ENCODE measurements at places on chromosomes 16 and 17.

DNA sequence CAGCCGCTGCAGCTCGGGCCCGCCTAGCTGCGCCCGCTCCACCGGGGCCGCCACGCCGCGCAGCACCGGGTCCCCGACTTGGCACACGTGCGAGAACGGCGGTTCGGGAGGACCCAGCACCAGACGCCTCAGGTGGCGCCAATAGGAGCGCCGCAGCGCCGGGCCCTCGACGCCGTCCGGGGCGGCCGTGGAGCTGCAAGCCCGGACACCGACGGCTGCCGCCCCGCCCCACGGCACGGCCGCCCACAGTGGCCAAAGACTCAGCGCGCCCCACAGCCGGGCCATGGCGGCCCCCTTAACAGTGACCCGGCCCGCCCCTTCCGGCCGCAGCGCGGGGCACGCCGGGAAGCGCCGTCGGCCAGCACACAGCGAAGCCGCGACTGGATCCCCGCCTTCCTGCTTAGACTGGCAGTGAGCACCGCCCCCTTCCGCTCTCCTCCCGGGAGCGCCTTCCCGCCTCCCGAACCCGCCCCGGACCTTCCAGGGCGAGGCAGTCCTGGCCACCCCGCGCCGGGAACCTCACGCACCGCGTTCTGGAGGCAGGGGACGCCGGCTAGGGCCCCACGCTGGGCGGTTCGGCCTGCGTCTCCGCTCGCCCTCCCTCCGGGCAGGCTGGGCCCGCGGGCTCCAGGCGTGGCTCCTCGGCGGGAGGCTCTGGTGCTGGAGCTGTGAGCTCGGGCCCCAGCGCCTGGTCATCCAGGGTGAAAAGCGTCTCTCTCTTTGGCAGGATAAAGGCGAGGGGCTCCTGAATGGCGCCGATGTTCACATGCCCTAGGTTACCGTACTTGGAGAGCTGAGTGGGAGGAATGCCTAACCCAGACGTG lies at the start of gene PDF:
Gene PDF, minus strand, starts transcription at position 303 of the 824 bp plus-strand sequence. Its CDS starts 18 bp downstream, at position 285.
- DNase-seq: peak; percentile 97

DNA sequence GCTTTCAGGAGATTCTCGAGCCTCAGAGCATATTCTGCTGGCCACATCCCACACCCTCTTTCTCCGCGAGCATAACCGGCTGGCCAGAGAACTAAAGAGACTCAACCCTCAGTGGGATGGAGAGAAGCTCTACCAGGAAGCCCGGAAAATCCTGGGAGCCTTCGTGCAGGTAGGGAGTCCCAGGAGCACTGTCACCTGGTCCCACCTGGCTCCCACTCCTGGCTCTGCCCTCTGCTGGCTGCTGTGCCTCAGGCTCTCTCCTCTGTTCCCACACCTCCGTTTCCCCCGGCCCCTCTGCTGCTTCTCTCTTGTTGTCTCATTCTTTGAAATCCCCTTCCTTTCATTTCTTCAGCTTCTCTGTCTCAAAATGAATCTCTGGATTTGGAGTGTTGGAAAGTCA lies 16.4 kb downstream of the LPO start:
- no peak for DNase-seq

DNA sequence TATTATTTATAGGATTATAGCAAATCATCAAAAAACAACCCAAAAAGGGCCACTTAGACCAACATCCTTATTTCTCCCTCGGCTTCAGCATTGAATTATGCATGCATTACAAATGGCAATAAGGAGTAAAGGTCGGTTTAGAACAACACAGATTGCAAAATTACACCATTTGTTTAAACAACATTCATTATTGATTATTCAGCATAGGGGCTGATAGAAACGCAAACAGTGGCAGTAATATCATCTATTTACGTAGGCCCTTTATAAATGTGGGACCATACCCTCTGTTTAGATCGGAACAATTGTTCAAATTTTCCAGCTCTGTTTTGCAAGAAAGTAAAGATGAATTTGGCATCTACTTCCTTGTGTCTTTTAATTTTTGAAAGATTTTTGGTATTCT lies 153.3 kb downstream of the WWOX start:
- DNase-seq: no peak

- no peak for DNase-seq
Observed at GRCh38 chr17:17419631-17420030, 57.2 kb upstream of the MED9 start.

GRCh38 chr17:34756637-34757021 lies 177.2 kb downstream of the TMEM132E start:
- peak; percentile 23 for DNase-seq

DNA sequence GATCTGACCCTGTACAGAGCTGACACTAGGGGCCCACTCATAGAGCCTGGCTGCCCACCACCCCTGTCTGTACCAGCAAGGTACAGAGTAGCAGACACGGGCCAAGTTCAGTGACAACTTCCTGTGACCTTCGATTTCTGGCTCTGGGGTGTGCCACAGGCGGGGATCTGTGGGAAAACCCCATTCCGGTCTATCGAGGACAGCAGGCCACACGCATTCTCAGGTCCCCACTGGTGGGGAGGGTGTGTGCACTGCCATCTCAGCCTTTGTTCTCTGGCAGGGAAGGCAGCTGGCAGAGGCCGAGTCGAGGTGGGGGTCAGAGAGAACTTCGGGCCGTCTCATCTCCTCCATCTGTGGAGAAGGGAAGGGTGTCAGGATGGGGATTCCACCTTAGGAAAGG lies 10.0 kb downstream of the NLE1 start:
- DNase-seq: no peak

DNA sequence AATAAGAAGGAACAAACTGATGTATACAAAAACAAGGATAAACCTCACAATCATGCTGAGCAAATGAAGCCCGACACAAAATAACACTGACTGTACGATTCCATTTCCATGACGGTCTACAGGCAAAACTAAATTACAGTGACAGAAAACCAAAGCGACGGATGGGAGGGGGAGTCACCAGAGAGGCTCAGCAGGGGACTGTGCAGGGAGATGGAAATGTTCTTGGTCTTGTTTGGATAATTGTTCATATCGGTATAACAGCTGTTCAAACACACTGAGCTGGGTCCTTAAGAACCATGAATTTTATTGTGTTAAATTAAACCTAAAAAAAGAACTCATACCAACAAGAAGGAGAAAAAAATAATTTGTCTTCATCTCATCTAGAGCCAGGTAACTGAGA lies 97.8 kb downstream of the NXN start:
- no peak for DNase-seq

DNA sequence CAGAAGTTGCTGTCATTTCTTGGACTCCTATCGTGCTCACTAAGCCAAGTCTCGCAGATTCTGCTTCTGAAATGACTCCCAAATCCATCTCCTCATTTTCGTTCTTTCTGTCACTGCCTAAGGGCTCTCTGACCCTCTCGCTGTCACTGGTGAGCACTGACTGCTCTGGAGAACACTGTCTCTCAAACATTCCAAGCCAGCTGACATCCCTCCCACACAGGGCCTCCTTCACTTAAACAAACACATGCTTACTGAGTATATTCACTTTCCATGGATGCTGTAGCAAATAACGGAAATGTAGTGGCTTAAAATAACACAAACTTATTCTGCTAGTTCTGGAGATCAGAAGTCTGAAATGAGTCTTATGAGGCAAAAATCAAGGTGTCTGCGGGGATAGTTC lies 18.8 kb downstream of the CACNG1 start:
- DNase-seq: no peak

GRCh38 chr16:85210423-85211169 lies 98.3 kb upstream of the CIBAR2 start:
- DNase-seq: no peak

GRCh38 chr17:82613283-82614094 lies 34.8 kb downstream of the WDR45B start:
- no peak for DNase-seq

GRCh38 chr17:41048441-41048840 lies 1.3 kb upstream of the KRTAP2-1 start:
- DNase-seq: no peak

- no peak for DNase-seq
Observed at GRCh38 chr17:7544911-7545310, 3.9 kb upstream of the TNFSF12 start.

- DNase-seq: no peak
Observed at GRCh38 chr17:4513113-4514032, 14.7 kb downstream of the SPNS2 start.

- DNase-seq: no peak
Observed at GRCh38 chr17:1251866-1252608, 18.2 kb upstream of the BHLHA9 start.

- no peak for DNase-seq
Observed at GRCh38 chr17:36475346-36475970, 11.0 kb upstream of the ZNHIT3 start.

GRCh38 chr17:38613525-38613980 lies 7.8 kb upstream of the SRCIN1 start:
- peak; percentile 1 for DNase-seq

DNA sequence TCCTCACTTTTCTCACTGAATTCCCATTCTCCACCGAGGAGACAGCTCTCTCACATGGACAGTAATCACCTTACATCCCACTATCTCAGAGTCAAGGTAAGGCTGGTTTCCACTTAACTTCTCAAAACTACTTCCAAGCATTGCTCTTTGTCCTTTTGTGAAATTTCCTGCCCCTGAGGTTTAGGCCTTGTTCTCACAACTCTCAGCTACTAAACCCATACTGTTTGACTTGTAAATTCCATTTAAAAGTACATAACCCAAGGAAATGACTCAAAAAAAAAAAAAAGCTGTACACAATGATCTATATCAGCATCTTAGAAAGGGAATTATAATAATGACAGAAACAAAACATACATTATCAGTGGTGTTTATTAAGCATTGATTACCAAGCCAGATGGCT lies 8.8 kb downstream of the CDC27 start:
- no peak for DNase-seq

GRCh38 chr16:49478107-49478506 lies 104.5 kb downstream of the C16orf78 start:
- DNase-seq: no peak

DNA sequence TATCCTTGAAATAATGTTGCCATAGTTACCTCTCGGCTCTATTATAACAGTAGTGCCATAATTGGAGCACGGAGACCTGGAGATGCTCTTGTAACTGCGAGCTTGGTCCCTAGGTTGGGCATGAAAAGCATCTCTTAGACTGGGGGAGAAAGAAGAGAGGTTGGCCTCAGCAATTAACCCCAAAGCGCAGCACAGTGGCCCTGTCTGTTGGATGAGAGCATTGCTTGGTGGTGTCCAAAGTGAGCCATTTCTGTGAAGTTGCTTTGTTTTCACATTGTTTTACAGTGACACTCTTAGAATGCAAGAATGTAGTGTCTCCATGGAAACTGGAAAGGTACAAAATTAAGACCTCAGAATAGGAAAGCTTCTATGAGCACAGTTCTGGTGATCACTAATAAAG lies 660.7 kb upstream of the EEF2KMT start:
- no peak for DNase-seq

GRCh38 chr17:31744511-31744951 lies 114.5 kb downstream of the COPRS start:
- DNase-seq: no peak

GRCh38 chr17:34173241-34173640 lies 81.8 kb upstream of the CCL2 start:
- DNase-seq: no peak

DNA sequence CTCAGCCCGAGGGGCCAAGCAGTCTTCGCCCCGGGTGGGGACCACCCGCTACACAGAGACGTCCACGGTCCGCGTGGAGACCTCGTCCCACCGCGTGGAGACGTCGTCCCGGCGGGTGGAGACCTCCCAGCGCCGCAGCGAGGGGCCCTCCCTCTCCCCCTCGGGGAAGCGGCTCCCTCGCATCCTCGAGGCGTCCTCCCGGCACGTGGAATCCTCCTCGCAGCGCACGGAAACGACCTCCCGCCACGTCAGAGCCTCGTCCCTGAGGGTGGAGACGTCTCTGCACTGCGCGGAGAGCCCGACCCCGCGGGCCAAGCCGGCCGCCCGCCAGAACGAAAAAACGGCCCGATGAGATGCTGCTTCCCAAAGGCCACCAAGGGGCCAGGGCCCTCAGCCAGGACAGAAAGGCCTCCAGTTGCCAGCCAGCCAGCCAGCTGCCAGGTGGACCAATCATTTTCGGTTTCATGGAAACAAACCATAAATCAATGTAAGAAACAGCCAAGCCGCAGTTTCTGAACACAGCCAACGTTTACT lies 424 bp downstream of the C17orf100 start:
- DNase-seq: peak; percentile 73
